Inflammatory macrophage treated with lipopolysaccharide for 1 hour (primary cell): ENCODE measurements at places on chromosomes 1 and 21.

DNA sequence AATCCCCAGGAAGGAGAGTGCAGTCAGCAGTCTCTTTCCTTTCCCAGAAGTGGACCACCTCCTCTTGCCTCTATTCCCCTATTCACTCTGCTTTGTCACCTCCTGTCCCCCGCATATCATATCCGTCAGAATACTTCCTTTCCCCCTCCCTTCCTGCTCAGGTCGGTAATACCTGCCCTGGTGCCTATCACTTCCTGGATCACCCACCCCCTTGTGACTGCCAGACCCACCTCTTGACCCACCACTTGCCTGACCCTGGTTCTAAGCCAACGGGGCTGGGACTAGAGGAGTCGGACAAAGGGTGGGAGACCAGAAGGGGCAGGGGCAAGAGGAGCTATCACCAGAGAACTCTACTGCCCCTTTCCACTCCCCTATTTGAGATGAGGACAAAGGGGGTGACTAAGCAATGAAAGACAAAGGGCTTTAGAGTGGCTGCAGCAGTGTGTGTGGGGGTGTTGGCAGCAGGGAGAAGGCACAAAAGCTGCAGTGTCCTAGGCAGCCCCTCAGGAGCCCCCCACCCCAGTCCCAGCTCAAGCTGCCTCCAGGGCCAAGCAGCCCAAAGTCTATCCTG, 1.7 kb upstream of the ADAMTS4 start:
- no peak for DNase-seq

GRCh38 chr1:19776933-19777332, 22.8 kb downstream of the TMCO4 start:
- DNase-seq = no peak

DNA sequence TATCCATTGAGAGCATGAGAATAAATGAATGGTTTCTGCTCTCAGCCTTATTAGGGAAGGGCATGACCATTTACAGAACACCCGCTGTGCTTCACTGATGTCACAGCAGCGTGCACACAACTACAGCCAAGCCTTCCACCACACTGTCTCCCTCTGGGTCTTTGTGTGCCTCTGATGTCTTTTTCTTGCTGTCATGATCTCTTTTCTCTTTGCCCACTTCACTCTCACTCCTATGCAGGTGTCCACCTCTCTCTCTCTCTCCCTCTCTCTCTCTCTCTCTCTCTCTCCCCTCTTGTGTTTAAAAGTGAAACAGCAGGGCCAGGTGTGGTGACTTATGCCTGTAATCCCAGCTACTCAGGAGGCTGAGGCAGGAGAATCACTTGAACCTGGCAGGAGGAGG, 232.5 kb upstream of the JUN start:
- DNase-seq = no peak

- DNase-seq = no peak
These were observed 13.3 kb downstream of the SLC6A17 start for GRCh38 chr1:110163591-110163990.

DNA sequence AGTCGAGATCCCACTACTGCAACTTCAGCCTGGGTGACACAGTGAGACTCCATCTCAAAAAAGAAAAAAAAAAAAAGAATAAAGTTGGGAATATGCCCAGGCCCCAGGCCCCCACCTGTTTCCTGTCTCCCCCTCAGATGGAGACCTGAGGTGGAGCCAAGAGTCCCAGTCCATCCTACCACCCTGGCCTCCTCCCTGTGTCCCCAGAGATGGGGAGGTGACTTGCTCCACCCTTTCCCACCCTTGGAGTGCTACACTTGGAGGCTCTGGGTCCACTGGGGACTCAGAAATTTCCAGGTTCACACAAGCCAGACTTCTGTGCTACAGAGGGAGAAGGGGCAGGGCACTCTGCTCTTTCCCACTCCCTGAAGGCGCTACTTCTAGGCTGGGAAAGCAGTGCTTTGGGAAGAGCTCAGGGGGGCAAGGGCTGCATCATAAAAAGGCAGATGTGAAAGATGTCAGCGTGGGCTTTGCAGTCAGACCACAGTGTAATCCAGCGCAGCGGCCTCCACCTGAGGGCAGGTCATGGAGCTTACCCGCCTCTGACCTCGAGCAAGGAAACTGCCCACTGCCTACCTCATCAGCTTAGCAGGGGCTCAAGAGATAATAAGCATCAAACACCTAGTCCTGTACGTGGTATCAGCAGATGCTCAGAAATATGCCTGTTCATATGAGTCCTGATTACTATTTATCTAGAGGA, 13.4 kb downstream of the TMEM63A start:
- DNase-seq = no peak

GRCh38 chr21:45082736-45083135, 8.4 kb downstream of the ADARB1 start:
- DNase-seq = no peak

GRCh38 chr1:222697826-222698225, 14.5 kb downstream of the AIDA start:
- DNase-seq = no peak

GRCh38 chr1:181386951-181387350, 96.4 kb upstream of the CACNA1E start:
- no peak for DNase-seq

DNA sequence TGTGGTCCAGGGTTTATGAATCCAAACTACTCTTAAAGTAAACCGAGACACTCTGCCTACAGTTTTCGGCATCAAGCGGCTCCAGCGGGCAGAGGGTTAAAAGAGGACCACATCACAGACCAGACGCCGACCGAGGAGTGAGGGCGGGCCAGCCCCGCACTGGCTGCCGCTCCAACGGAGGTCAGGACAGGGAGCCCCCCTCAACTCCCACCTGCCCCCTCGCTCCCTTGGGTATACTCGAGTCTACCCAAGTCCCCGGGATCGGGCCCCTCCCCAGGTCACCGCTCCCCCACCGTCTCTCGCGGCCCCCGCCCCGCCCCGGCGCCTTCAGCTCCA, 312 bp downstream of the ARNT start:
- DNase-seq = peak; percentile 34

GRCh38 chr1:172041742-172042141, 200.4 kb downstream of the DNM3 start:
- DNase-seq = no peak

GRCh38 chr1:51044199-51044598, 57.8 kb upstream of the C1orf185 start:
- DNase-seq = no peak

GRCh38 chr1:154483941-154484803, 17.8 kb upstream of the TDRD10 start:
- DNase-seq = no peak

DNA sequence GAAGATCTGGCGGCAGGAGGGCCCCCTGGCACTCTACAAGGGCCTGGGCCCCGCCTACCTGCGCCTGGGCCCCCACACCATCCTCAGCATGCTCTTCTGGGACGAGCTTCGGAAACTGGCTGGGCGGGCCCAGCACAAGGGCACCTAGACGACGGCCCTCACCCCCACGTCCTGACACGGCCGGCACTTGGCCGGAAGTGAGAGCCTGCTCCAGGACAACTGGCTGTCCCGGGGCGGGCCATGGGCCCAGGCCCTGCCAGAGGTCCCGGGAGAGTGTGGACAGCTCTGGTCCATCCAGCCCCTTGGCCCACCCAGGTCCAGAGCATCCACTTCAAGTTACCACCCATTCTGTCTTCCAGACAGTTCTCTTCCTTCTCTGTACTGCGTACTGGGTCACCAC, 3.0 kb upstream of the TMEM82 start:
- DNase-seq = no peak

- DNase-seq = peak; percentile 34
These were observed 46.5 kb downstream of the NCF2 start for GRCh38 chr1:183543619-183544204.

- no peak for DNase-seq
These were observed 29.1 kb downstream of the SKI start for GRCh38 chr1:2257245-2257627.

DNA sequence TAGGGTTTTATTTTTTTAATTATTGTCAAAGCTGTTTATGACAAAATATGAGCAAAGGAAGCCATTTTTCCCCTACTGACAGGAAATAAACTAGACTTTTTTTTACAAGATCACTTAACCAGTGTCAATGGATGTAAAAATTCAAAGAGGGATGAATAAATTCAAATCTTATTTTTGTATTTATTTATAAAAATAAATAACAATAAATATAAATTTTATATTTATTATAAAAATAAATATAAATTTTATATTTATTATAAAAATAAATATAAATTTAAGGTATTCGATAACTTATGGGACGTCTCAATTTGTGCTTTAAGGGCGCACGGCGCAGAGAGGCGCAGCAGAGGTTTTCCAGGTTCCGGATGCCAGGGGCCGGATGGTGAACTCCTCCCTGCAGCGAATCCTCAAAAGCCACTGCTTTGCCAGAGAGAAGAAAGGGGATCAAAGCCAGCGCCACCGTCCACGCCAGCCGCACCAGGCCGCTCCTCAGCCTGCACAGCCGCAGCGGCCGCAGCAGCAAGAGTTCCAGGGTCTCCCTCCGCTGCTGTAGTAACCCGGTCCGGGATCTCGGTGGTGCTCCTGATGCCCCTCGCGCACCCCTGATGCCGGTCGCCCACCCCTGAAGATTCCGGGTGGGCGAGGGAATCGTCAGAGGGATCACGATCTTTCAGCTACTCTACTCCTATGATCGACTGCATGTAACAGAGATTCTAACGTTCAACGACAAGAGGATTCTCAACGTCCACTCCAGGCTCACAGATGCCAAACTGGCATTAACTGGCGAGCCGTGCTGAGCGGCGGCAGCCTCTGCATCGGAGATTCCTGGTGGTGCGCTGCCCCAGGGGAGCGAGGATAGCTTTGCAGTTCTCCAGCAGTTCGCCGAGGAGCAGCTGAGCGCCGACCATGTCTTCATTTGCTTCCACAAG, 28.5 kb upstream of the RLF start:
- no peak for DNase-seq

DNA sequence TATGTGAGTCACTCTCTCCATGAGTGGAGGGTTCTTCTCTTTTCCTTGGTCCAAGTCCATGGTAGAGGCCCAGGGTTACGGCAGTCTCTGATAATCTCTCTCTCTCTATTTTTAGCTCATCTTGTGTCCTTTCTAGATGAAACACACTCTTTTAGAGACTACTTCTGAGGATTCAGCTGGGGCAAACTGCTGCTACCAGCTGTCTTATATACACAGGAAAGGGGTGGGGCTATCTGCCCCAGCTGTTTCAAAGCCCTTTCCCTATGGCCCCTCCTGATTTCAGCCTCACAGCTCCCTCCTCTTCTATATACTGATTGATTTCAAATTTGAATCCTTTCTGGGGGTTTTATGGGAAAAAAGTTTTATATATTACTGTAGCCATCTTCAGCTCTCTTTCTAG, 324.8 kb downstream of the RWDD3 start:
- DNase-seq = no peak

DNA sequence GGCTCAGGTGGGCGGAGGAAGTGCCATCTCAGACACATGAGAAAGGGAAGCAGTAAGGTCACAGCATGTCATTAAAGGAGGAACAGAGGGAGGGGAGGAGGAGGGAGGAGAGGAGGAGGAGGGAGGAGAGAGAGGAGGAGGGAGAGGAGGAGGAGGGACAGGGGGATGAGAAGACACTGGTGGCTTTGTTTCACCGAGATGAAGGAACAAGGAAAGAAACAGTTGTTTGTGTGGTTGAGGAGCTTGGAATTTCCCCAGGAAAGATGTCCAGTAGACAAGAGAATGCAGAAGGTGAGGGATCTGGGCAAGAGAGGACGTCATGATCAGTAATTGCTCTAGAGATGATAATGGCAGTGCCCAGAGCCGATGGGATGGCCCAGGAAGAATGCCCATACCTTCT, 97.7 kb downstream of the AJAP1 start:
- no peak for DNase-seq

- DNase-seq = peak; percentile 73
These were observed 35.8 kb downstream of the PIK3CD start for GRCh38 chr1:9687120-9687873.

DNA sequence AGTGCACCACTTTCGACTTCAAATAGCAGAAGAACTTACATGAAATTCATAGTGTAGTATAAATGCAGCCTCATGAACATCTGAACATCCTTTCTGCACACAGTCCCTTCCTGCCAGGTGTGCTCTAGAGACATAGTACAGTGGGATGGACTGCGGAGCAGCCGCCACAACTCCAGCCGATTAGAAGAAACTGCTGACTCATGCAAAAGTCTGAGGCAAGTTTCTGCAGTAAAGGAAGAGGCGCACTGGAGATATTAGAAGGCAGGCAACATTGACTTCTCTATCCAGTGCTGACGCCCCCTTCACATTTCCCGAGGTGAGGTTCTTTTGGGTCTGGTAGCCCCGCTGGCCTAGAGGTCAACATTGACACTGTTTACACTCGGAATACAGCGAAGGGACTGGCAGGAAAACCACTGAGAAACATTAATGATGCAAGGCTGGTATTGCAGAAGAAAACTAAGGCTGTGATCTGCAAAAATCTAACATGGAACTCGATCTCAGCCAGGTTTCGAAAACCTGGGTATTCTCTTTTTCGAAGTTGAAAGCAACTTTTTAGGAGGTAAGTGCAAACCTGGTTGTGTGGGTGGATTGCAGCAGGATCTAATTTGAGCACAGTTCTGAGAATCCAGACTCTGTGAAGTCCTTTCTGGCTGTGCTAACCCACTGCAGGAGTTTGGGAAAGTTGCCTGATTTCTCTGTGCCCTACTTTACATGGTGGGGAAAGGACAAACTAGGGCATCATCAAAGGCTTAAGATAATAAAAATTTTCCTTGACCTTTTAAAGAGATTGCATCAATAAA, 90.7 kb downstream of the CDC7 start:
- DNase-seq = peak; percentile 22

- no peak for DNase-seq
These were observed 20.1 kb downstream of the GALNT2 start for GRCh38 chr1:230087028-230087716.

GRCh38 chr1:156508205-156508954, 7.8 kb upstream of the MEF2D start:
- DNase-seq = no peak

DNA sequence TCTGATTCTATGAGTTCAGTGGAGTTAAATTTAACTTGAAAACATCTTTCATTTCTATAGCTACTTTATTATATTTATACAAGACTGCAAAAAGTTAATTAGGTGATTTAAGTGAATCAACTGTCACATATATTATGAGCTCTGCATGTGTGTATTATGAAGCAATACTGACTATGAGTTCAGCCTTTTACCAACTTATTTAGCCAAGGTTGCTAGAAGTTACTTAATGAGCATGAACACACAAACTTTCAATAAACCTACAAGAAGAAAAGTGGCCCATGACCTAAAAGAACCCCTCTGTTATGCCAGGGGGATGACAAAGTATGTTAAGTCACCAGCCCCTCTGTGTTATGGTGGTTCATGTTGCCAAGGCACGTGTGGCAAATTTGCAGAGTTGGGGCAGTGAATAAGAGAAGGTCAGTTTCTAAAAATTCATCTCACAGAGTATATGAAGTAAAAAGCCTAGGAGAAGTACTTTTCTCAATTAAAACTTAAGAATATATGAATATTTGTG, 86.7 kb upstream of the LYPLAL1 start:
- DNase-seq = peak; percentile 42
